ENCODE measurements at places on chromosomes 4 and X.

GRCh38 chrX:861340-861890 is 230.8 kb downstream of the SHOX start:
- DNase-seq, result peak; percentile 30

- no peak for DNase-seq
Observed at GRCh38 chr4:43089730-43090129, 197.2 kb downstream of the GRXCR1 start.

- DNase-seq, result peak; percentile 33
Observed at GRCh38 chrX:2188330-2188792, 312.4 kb downstream of the DHRSX start.

- no peak for DNase-seq
Observed at GRCh38 chr4:186019269-186019668, 49.7 kb upstream of the TLR3 start.

DNA sequence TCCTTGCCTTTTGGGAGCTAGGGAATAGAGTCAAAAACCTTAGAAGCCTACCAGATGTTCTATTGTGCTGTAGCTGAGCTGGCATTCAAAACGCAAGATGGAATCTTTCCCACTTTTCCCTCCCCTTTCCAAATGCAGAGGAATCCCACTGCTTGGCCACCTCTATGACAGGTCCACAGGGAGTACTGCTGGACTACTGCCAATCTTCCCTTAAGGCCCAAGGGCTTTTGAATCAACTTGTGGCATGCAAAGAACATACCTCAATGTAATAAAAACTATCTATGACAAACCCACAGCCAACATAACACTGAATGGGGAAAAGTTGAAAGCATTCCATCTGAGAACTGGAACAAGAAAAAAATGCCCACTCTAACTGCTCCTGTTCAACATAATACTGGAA is 139.2 kb upstream of the AGTR2 start:
- DNase-seq, result no peak

- DNase-seq, result no peak
Observed at GRCh38 chrX:103480526-103480925, 38.8 kb downstream of the RAB40A start.

DNA sequence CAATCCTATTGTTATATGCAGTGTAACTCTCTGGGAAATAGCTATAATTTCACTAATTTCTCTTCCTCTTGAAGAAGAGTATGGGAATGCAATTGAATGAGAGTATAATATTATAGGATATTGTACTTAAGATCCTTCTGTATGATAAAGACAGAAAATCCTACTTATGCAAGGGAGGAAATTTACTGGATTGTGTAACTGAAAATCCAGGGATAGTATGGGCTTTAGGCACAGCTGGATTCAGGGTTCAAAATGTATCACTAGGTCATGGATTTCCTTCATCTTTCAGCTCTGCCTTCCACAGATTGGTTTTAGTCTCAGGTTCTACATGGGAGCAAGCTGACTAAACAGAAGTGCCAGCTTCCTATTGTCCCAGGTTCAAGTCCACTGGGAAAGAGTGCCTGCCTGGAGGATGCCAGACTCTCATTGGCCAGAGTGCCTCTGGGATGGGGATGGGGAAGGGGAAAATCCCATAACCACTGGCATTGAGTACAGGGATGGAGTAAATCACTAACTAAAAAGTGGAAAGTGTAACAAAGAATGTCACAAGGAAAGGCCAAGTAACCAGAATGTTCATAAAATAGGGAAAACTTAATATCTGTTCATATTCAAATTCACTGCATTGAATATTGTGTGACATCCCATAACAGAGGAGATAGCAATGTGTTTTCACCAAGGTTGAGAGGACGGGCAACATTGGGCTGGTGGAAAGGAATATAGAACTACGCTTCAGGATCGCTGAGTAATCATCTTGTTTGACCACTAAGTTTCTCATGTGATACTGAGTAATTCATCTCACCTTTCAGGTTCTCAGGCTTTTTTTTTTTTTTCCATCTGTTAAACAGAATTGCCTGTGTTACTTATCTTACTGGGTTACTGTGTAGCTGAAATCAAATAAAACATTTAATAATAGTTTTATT is 75.7 kb downstream of the ANXA3 start:
- no peak for DNase-seq

DNA sequence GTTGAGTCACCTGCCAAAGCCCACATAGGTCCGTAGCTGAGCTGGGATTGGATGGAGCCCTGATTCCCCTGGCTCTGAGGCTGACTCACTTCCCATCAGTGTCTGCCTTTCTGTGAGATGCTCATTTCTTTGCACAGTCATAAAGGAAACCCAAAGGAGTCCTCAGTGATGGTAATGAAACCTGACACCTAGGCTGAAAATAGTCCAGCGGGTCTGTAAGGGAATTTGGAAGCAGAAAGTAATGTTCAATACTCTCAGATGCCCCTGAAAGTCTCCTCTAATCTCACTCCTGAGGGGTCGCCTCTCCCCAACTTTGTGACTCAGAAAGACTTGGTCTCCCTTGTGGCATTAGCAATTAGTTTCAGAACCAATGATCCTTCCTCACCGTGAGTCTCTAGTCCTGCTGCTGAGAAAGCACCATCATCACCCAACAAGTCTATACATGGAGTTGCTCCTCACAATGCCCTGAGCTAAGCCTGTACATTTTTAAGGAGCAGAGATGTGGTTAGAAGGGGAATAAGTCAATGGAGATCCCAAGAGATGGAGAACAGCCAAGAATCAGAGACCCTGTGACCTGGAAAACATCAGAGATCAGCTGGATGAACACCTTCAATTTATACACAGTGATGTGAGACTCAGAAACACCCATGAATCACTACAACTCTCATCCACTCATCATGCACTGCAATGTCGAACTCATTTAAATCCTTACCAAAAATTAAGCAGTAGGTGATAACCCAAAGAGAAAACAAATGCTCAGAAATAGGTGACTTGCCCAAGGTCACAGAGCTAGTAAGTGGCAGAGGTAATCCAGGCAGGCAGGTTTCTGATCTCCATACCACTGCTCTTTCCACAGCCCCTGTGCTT is 219.0 kb upstream of the CPEB2 start:
- DNase-seq, result peak; percentile 77

DNA sequence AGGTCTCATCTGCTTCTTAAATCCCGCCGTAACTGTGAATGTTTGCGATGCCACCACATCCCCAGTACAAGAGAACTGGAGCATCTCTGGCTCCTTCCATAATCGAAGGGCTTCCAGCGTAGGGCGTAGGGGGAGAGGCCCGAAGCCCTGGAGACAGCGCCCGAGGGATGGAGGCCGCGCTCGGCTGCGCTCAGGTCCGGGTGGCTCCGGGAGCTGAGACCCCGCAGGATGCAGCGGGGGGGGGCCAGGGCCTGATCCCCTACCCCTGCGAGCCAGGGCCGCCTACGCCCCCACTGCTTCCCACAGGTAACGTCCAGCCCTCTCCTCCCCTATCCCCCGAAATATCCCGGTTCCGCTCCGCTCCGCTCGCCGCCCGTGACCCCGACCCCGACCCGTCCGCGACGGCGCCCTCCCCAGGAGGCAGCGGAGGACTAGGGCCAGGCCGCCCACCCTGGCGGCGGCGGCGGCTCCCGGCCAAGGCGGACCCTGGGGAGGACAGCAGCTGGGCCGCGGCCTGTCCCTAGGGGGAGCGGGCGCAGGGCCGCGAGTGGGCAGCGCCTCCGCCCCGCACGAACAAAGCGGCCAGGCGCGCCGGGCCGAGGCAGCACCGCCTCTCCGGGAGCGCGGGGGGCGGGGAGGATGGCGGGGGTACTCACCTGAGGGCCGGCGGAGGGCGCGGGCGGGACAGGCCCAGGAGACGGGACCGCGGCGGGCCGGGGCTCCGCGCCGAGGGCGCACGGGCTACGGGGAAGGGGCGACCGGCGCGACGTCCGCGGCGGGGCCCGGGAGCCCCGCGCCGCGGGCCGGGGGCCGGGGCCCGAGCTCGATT is 723 bp downstream of the WDFY3 start:
- peak; percentile 29 for DNase-seq

DNA sequence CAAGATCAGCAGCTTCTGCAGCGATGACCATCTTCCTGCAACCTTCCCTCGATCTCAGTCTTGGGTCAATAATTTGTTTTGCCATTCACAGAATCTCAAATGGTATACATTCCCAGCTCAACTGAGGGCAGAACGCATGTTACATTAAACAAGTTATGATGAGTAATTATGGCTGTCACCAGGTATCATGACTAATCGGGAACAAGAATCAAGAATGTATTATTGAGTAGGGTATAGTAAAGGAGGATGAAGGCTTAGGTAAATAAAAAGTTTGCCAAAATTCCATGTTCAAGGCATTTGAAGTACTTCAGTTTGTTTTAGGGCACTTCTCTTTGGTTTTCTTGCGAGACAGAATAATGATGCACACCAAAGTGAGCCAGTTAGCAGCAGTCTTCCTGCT is 194.1 kb downstream of the SH2D1A start:
- DNase-seq, result no peak

- peak; percentile 82 for DNase-seq
Observed at GRCh38 chr4:101238706-101239105, 108.6 kb downstream of the PPP3CA start.

GRCh38 chrX:70960730-70961129 is 29.8 kb upstream of the SLC7A3 start:
- peak; percentile 18 for DNase-seq

GRCh38 chr4:140046016-140046415 is 108.0 kb downstream of the MAML3 start:
- no peak for DNase-seq

DNA sequence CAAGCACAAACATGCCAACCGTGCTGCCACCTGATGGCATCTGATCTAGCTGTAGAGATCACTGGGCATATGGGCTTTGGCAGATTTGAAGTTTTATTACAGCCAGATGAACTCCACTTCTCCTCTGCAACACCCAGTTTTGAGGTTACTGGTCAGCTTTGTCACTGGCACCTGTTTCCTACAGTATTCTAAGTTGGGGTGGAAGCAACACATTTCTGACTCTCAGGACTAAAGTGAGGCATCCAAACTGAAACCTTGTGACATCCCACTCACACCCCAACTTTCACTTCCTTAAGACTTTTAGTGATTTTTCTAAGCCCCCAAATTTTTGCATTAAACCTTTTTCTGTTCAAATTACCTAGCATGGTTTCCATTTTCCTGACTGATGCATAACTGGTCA is 115.1 kb upstream of the PCDH18 start:
- DNase-seq, result no peak

- no peak for DNase-seq
Observed at GRCh38 chr4:73668782-73669201, 48.6 kb upstream of the RASSF6 start.

GRCh38 chr4:107094332-107094731 is 58.2 kb upstream of the DKK2 start:
- peak; percentile 83 for DNase-seq

DNA sequence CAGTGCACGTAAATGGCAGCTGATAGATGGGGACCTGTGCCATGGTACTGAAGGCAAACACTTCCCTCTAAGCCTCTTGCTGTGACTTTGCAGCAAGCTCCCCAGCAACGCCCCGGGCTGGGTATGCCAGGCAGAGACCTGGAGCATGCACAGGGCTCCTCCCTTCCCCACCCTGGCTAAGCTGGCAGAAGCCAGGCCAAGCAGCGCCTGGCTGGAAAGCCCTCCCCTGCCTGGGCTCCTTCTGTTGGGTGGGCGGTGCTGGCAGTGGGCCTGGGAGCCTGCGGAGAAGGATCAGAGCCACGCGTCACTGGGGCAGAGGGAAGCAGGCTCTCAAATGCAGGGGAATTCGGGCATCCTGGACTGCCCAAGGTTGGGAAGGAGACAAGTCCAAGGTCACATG is 3.6 kb downstream of the ATP2B3 start:
- no peak for DNase-seq

DNA sequence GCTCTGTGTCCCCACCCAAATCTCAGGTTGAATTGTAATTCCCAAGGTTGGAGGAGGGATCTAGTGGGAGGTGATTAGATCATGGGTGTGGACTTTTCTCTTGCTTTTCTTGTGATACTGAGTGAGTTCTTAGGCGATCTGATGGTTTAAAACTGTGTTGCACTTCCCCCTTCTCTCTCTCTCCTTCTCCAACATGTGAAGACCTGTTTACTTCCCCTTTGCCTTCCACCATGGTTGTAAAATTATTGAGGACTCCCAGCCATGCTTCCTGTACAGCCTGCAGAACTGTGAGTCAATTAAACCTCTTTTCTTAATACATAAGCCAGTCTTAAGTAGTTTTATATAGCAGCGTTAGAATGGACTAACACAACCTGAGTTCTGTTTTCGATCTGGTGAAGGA is 738.2 kb downstream of the ARAP2 start:
- DNase-seq, result no peak

DNA sequence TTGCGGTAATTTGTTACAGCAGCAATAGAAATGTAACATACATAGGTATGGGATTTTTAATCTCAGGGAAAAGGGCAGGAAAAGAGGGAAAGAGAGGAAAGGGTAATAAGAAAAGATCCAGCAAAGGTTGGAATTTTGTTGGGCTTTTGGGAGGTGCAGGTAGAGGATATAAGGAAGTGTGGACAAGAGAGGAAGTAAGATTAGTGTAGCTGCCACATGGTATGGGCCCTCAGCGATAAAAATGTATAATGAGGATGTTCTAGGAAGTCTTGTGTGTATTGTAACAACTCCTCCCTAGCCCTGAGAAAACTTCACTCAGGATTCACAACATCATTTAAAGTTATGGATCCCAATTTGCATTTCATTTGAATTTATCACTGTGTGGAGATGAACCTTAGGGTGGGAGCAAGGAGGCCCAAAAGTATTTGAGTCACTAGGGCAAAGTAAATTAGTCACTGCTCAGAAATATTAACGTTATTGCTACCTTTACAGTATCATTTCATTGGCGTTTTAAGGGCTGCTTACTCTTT is 2.8 kb upstream of the IL21 start:
- no peak for DNase-seq

GRCh38 chrX:20252381-20253231 is 14.1 kb downstream of the RPS6KA3 start:
- peak; percentile 67 for DNase-seq

DNA sequence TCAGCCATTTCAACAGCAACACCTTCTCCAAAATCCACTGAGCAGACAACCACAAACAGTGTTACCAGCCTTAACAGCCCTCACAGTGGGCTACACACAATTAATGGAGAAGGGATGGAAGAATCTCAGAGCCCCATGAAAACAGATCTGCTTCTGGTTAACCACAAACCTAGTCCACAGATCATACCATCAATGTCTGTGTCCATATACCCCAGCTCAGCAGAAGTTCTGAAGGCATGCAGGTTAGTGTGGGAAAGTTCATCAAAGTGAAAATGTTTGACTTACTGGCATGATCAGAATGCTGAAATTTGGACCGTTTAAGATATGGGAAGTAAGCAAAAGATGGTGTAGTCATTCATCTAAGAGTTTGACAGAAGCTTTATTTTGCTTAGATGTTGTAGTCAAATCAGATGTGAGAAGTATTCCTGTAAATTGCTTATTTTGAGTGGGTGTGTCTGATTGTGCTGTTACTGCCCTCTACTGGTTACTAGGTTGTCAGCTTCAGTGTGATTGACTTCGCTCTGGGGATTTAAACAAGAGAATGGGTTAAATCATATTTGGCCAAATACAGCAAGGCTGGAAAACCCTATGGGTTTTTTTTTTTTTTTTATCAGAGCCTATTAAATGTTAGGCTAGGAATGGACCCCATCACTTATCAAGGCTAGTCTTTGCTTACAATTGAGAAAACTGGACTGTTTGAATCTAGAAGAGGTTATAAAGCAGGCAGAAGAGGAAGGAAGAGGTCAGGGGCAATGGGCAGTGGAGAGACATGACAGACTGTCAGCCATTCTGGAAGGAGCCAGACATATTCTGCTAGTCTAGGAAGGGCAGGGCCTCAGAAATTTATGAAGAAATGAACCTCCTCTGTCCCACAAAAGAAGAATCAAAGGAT is 130.3 kb downstream of the DIPK2B start:
- peak; percentile 75 for DNase-seq
